ENCODE measurements at places on chromosomes 11 and 22.

- no peak for DNase-seq
Measured at GRCh38 chr11:129223701-129224149, 31.6 kb upstream of the ARHGAP32 start.

- DNase-seq, result no peak
Measured at GRCh38 chr22:41781507-41781906, 19.0 kb upstream of the CCDC134 start.

- DNase-seq, result peak; percentile 30
Measured at GRCh38 chr11:72683782-72684200, 9.6 kb upstream of the PDE2A start.

DNA sequence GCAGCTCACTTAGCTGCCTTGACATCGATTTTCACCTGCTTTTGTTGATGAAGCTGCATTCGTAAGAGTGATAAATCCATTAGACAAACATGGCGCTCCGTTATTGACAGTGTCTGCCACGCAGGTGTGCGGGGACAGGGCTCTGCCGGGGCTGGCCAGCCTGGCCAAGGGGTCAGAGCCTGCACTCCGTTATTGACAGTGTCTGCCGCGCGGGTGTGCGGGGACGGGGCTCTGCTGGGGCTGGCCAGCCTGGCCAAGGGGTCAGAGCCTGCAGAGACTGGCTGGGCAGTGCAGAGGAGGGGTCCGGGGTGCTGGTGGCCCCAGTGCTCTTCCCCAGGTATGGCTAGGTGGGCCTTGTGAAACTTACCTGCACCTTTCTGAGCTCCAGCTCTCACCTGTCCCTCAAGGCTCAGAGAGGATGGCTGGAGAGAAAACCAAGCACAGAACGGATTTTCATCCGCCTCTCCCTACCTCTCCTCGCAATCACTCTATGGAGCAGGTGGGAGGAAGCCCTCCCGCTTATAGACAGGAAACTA is 101.6 kb upstream of the B3GAT1 start:
- no peak for DNase-seq

DNA sequence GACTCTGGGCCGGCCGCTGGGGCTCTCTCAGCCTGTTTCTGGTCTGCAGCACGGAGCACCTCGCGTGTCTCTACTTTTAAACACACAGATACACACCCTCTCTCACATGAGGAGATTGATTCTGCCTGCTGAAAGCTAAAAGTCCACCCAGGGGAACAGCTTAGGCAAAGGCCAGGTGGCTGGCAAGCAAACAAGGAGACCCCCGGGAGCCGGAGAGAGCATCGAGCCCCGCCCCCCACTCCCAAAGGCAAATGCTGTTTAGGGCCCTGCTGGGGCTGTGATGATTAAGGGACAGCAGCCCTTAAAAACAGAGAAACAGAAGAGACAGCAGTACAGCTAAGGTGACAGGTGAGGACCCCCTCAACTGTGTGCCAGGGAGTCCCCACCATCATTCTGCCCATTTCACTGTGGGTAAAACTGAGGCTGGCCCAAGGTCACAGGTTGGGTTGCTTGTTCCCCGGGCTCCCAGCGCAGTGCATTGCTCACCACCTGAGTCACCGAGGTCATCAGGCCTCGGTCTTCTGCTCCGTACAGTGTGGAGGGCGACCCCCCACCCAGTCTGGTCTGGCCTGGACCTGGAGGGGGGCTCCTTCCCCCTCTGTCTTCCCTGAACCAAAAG is 6.8 kb downstream of the CABP7 start:
- DNase-seq, result no peak

DNA sequence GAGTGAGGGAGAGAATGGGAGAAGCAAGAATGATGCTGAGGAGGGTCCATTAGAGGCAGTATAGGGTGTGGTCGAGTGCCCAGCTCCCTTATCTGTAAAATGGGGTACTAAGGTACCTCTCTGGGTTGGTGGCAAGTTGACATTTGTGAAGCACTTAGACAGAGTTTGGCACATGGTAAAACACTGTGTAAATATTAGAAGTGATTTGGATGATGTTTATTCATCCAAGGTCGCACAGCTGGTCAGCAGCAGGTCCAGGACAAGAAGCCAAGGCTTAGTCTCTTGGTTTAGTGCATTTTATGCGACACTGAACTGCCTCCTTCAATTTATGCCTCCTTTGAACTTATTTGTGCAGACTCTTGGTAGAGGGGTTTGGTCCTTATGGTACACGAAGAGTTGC is 19.4 kb downstream of the KREMEN1 start:
- DNase-seq, result no peak

- no peak for DNase-seq
Measured at GRCh38 chr11:36512016-36512415, 1.9 kb upstream of the TRAF6 start.

DNA sequence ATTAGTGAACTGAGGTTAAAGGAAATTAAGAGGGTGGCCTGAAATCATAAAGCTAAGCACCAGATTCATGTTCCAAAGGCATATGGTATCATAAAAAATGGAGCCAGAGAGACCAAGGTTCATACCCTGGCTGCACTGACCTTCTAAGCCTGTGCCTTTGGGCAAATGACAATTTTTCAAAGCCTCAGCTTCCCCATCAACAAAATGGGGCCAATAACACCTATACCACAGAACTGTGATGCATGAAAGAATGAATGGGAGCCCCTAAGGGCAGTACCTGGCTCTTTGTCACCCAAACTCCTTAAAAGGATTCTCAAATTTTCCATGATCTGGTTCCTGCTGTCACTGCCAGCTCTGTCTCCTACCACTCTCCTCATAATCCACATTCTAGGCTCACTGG is 72.5 kb downstream of the RAB30 start:
- DNase-seq, result no peak

- no peak for DNase-seq
Measured at GRCh38 chr22:44807232-44807631, 54.9 kb downstream of the ARHGAP8 start.
